Osteocyte (in vitro differentiated cells): ENCODE measurements at places on chromosomes 11 and 22. TPM values are rescaled to one million over a fixed set of nuclear protein-coding genes. Genes with fewer than 3 reads are reported as not detected.
A peak's percentile ranks its signal among the peaks of the same experiment; 100 is the strongest.

DNA sequence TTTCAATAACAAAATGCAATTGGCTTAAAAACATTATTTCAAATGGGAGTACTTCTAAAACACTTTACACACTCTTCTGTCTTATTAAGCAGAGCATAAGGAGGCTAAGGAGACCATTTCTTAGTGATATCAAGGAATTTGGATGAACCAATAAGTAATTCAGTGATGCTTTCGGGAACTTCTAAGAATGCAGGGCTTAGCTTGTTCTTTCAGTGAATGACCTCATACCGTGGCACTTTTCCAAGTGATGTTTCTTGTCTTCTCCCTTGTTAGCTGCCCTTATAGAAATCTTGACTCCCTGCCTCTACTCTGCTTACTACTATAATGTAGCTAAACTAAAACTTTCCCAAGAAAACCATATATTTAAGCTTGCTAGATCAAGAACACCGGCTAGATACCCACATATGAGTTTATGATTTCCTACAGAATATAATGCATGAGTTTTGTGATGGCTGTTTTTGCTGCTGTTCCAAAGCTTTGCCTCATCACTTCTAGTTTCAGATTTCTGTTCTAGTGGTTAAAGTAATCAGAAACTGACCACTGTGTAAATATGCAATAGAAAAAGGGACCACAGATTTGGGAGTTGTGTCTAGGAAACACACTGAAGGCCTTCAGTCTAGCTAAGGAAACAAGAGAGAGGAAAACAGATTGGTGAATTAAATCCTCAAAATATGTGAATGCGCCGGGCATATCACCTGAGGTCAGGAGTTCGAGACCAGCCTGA lies 37.5 kb upstream of the STK33 start:
- no peak for DNase-seq

DNA sequence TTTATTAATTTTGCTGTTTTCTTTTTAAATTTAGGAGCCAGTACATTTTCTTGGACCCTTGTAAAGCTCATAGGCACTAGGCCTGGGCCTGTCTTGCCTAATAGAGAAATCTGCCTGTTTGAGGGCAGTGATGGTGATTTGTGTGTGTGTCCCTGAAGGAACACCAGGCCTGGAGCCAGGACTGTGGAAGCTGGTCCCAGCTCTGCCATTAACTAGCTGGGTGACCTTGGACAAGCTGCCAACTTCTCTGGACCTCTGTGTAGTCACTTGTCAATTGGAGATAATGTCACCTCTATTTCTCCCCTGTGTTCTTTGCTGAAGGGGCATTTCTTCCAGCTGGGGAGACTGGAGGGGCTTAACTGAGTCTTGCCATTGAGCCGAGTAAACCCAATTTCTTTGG lies 16.0 kb upstream of the FTH1 start:
- DNase-seq: no peak

Gene P2RY6
- total RNA-seq: not detected in 2 replicates

DNA sequence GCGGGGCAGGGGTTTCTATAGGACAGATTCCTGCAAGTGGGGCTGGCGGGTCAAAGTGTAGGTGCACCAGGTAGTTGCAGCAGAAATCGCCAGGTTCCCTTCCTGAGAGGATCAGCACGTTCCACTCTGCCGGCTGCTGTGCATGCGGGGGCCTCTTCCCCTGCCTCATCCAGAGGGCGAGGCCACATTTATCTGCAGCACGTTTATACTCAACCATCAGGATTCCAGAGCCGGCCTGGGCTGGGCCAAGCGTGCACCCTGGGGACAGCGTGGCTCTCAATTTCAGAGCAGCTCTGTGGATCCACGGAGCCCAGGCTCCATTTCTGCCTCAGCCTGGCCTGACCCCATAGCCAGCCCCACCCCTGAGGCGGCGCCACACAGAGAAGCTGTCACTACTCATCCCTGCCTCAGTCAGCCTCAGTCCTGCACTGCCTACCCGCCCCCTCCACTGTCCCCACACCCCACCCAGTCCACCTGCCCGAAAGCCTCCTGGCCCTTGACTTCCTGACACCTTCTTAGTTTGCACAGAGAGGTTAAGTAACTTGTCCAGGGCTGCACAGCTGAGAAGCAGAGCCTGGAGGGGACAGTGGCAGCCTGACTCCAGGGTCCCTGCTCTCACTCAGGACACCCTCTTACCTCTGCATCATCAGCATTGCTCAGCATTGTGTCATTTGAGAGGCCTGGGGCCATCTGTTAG lies 45.9 kb upstream of the RTL6 start:
- DNase-seq: no peak

DNA sequence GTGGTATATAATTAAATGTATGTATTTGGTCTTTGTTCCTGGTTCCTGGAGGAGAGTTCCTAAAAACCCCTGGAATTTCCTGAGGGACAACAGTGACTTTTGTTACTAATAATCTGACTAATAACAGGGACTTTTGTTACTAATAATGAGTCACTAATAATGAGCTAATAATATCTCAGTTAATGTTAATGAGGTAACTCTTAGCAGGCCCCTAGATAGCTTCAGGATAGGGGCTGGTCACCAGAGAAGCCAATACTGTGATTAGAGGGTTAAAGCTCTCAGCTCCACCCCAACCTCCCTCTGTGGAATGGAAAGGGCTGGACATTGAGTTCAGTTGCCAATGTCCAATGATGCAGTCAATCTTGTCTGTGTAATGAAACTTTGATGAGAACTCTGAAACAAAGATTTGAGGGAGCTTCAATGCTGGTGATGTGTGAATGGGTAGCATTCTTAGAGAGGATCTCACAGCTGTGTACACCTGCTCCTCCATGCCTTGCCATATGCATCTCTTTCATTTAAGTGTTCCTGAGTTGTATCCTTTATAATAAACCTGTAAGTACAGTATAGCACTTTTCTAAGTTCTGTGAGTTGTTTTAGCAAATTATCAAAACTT lies 1431.4 kb upstream of the TENM4 start:
- DNase-seq: no peak

DNA sequence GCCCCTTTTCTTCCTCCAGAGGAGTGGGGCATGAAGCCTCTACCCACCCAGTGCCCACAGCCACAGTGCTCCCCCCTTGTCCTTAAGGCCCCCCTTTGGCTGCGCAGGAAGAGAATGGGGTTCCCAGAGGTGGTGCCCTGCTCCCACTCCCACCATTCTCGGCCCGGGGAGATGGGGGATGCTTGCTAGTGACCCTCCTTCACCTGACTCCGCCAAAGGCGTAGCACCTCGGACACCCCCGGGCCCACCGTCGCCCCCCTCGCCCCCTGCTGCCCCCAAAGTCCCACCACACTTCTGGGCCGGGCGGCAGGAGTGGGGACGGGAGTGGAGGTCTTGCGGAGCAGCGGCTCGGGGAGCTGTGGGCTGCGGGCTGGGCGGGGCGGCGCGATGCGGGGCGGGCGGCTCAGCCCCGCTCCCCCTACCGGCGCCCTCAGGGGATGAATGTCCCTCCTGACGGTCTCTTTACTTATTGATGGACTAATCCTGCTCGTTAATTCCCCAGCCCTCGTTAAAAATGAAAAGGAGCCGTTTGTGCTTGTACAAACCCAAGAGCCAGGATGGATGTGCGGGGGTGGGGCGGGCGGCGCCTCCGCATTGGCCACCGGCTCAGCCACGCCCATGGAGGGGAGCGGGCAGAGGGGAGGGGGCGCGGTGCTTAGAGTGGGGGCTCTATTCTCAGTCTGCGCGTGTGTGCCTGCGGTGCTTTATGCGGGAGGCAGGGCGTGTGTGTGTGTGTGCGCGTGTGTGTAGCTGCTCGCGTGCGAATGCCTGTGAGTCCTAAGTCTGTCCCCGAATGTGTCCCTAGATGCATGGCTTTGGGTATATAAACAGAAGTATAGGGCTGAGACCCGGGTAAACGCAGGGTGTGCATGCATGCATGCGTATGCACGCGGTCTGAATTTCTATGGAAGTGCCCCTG lies 25.6 kb downstream of the SYT7 start:
- no peak for DNase-seq

Gene WNT11
- 3.2 and 4.1 TPM in 2 replicates for total RNA-seq

- no peak for DNase-seq
These were observed 9.8 kb downstream of the CD82 start for GRCh38 chr11:44575288-44575672.

GRCh38 chr11:77092382-77092781 lies 10.3 kb upstream of the OMP start:
- DNase-seq: no peak

DNA sequence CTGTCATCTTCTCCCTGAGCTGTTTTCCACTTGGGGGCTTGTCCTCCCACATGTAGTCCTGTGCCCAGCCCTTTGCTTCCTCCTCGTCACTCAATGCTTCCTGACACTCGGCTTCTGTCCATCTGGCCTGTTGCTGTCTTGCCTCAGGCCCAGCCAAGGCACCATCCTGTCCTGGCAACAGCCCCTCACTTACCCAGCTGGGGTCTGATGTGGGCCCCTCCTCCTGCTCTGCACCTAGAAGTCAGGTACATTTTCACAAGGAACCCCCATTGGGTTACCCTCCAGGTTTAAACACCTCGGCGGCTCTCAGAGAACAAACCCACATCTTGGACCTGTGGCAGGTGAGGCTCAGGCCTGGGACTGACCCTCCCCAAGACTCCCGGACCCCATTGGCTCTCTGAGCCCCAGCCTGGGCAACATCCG lies 784.8 kb downstream of the TBC1D22A start:
- DNase-seq: peak; percentile 59

GRCh38 chr11:9222654-9223053 lies 42.5 kb downstream of the DENND5A start:
- no peak for DNase-seq

DNA sequence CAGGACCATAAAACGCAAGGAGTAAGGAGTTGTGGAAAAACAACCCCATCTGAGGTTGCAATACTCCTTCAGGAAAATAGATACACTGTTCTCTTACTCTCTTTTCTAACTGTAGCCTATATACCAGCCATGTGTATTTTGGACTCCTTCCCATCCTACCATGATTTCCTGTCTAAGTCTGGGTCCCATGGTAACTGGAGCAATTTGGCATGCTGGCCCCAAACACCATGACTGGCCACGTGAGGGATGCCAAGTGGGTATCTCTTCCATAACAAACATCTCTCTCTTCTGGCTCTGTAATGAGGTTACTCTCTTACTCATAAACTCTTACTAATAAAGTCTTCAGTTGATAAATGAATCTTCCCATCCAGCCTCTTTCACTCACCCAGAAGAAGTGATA lies 26.5 kb downstream of the ABTB2 start:
- no peak for DNase-seq

Gene SGSM1
- total RNA-seq: not detected in 2 replicates

DNA sequence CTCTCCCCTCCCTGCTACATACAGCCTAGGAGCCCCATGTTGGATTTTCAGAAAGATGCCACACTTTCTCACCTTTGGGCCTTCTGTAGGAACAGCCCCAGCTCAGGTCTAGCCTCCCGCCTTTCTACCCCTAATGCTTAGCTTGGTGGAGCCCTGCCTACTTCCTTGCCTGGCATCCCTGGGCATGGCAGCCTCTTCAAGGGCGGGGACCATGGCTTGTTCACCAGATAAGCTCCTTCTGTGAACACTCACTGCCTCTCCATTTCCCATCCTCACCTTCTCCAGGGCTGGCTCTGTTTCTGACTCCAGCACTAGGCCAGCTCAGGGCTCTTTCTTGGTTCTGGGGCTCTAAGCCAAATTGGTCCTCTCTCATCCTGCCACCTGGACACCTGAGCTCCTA lies 1.4 kb downstream of the SEPTIN3 start:
- DNase-seq: no peak

DNA sequence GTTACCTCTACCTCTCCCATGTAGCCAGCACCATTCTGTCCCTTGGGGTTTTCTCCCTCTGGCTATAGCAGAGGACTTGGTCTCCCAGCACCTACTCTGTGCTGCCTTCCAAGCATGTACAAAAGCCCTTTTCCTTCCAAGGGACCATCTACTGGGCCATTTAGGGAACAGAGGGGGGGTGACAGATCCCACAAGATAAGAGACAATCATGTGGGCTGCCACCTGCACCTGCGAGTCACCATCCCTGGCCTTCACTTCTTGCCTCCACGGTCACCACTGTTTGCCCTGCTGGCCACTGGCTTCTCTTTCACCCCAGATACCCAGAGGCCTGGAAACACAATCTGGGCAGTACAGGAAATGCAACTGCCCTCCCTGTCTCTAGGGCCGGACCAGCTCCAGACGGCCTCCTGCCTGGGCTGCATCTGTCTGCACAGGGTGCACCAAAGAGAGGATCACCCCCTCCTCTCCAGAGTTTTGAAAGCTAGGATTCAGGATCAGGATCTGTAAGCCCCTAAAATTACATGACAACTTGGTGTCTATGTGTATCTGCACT lies 160.8 kb upstream of the NECTIN1 start:
- no peak for DNase-seq

Gene BARX2
- total RNA-seq: not detected in 2 replicates

DNA sequence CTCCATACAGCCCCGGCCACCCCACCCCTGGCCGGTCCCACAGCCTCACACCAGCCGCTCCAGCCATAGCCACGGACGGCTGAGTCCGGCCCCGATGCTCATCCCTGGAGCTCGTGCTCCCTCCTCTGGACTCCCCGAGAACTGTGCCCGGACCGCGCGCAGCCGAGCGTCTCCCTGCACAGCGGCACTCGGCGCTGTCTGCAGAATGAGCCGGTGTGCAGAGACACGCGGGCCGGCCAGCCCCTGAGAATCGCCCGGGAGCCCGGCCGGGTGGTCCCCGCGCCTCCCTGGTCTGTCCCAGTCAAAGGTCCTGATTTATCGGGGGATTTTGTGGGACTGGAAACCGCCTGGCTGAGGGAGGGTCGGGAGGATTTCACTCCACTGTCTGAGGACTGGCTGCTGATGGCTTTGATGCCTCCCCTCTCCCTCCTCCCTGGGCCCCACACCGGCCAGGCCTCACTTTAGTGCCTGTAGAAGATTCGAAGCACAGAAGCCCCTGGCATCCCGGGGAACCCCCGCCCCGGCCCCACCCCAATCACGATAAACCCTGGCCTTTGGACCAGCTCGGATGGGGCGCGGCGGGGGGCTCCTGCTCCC lies 102.7 kb downstream of the BRD1 start:
- peak; percentile 86 for DNase-seq

Gene EHF
- total RNA-seq: not detected in 2 replicates

DNA sequence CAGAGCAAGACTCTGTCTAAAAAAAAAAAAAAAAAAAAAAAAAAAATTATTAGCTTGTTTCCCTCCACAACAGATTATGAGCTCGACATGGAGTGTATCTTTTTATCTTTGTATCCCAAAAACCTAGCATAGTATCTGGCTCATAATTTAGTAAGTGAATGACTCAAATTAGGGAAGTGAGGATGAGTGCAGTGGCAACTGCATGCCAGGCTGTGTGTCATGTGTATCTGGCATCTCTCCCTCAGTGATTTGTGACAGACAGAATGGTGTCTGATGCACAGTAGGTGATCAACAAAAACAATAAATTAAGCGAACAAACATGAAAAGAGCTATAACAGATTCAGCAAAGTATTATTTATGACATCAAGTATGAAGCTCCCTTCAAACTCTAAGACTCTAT lies 7.2 kb downstream of the STK33 start:
- no peak for DNase-seq

DNA sequence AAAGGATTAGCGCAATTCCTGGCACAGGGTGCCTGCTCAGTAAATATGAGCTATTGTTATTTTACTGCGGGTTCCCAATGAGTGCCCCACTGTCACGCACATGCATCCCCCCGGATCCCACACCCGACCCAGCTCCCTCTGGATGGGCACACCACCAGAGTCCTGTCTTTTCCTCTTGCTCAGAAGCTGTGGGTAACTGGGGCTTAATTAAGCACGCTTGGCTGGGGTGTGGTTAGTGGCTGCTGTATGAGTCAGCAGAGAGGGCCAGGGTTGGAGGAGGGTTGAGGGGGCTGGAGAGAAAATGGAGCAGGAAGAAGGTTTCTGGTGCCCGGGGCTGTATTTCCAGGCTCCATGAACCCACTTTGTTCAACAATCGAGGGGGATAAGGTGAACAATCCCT lies 30.3 kb upstream of the NECTIN1 start:
- DNase-seq: no peak

Gene C11orf87
- 8.6 and 9.0 TPM in 2 replicates for total RNA-seq
